ENCODE measurements at places on chromosomes 2 and 18. TPM values are rescaled to one million over a fixed set of nuclear protein-coding genes. Genes with fewer than 3 reads are reported as not detected.

The CNDP1 gene
- not detected for total RNA-seq

The HOXD13 gene
- total RNA-seq, result not detected

The RBFA gene
- 42.4 TPM for total RNA-seq

The CDH19 gene
- not detected for total RNA-seq

The CERKL gene
- not detected for total RNA-seq

The FLACC1 gene
- total RNA-seq, result 0.35 TPM

The PSMG2 gene
- 94.8 TPM for total RNA-seq

The EMILIN1 gene
- total RNA-seq, result 9.7 TPM

The GPC1 gene
- 5.5 TPM for total RNA-seq

The IGFBP5 gene
- total RNA-seq, result not detected

The CAPN14 gene
- total RNA-seq, result not detected

The LINC00305 gene
- total RNA-seq, result not detected

The KCNIP3 gene
- total RNA-seq, result not detected

The GTF3C2 gene
- total RNA-seq, result 77.5 TPM

The OTOS gene
- not detected for total RNA-seq

The DNER gene
- not detected for total RNA-seq

The HOXD12 gene
- not detected for total RNA-seq

The MDH1B gene
- 0.86 TPM for total RNA-seq

The ANKRD53 gene
- total RNA-seq, result not detected

The NGEF gene
- 14.4 TPM for total RNA-seq

The ELOA2 gene
- total RNA-seq, result not detected

The DPP4 gene
- 57.2 TPM for total RNA-seq

The ERICH2 gene
- not detected for total RNA-seq

The AMER3 gene
- not detected for total RNA-seq

The LONRF2 gene
- not detected for total RNA-seq

The ALPP gene
- total RNA-seq, result not detected

The SOX11 gene
- not detected for total RNA-seq

The RAB17 gene
- 70.0 TPM for total RNA-seq

The EN1 gene
- not detected for total RNA-seq

The METTL21A gene
- 61.2 TPM for total RNA-seq

The REG3G gene
- total RNA-seq, result not detected

The CDK15 gene
- not detected for total RNA-seq

The GALNT5 gene
- total RNA-seq, result not detected

The MTHFD2 gene
- 188 TPM for total RNA-seq

The GREB1L gene
- 0.63 TPM for total RNA-seq

The CUL3 gene
- 62.3 TPM for total RNA-seq

The CXCR4 gene
- 0.29 TPM for total RNA-seq

The LRP1B gene
- total RNA-seq, result not detected

The DTNA gene
- total RNA-seq, result 12.1 TPM

The GPR39 gene
- total RNA-seq, result 0.51 TPM

The DOCK10 gene
- total RNA-seq, result not detected

The DCDC2C gene
- not detected for total RNA-seq

The ABCB11 gene
- total RNA-seq, result not detected

The ALPI gene
- total RNA-seq, result not detected

The MARCO gene
- total RNA-seq, result not detected

The PARD3B gene
- total RNA-seq, result 1.2 TPM

The STARD6 gene
- total RNA-seq, result not detected

The CRYGC gene
- total RNA-seq, result not detected

The CREB1 gene
- 79.5 TPM for total RNA-seq

The NEB gene
- total RNA-seq, result 0.24 TPM

The METTL8 gene
- total RNA-seq, result 89.8 TPM

The ALKAL2 gene
- total RNA-seq, result 0.22 TPM

The VWA3B gene
- not detected for total RNA-seq

The BBS5 gene
- 3.3 TPM for total RNA-seq

The GCG gene
- total RNA-seq, result not detected
